Stimulated activated CD8-positive, alpha-beta memory T cell treated with anti-CD3 and anti-CD28 coated beads, Interleukin-4, amount 100 ng/mL, for 1 hour (primary cell): ENCODE measurements at places on chromosomes 12 and 14.

- DNase-seq = no peak
Observed at GRCh38 chr12:2689879-2690278, 104.9 kb upstream of the FKBP4 start.

DNA sequence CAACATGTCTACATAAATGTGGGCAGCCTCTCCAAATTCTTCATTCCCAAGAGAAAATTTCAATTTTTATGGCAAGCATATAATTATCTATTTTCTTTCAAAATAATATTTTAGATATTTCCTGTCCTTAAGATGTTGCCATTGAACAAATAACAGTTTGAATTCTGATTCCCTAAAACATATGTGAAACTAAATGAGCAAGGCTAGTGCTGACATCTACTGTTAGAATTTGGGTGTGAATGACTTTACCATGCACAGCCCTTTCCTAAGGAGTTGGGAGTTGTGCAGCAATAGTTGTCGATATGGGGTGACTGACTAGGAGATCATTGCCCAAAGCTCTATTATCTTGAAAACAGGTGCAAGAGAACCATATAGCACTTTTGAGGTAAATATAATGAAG is 108.2 kb upstream of the SLC38A4 start:
- no peak for DNase-seq

- DNase-seq = no peak
Observed at GRCh38 chr12:106767206-106767605, 7.3 kb upstream of the RIC8B start.

- no peak for DNase-seq
Observed at GRCh38 chr12:1474574-1475153, 119.7 kb downstream of the FBXL14 start.

DNA sequence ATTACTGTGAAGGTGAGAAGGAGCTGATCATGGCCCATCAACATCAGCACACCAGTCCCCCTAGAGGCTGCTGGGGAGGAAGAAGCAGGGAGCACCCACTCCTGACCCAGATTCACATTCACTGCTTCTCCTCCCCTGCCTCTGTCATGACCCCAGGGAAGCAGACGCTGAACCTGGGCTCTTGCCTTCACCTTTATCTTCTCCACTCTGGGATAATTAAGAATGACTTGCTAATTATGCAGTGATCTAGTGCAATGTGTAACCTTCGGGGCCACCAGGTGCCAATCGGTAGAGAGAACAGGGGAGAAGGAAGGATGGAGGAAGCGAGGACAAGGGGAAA is 44.4 kb upstream of the IQSEC3 start:
- DNase-seq = no peak

DNA sequence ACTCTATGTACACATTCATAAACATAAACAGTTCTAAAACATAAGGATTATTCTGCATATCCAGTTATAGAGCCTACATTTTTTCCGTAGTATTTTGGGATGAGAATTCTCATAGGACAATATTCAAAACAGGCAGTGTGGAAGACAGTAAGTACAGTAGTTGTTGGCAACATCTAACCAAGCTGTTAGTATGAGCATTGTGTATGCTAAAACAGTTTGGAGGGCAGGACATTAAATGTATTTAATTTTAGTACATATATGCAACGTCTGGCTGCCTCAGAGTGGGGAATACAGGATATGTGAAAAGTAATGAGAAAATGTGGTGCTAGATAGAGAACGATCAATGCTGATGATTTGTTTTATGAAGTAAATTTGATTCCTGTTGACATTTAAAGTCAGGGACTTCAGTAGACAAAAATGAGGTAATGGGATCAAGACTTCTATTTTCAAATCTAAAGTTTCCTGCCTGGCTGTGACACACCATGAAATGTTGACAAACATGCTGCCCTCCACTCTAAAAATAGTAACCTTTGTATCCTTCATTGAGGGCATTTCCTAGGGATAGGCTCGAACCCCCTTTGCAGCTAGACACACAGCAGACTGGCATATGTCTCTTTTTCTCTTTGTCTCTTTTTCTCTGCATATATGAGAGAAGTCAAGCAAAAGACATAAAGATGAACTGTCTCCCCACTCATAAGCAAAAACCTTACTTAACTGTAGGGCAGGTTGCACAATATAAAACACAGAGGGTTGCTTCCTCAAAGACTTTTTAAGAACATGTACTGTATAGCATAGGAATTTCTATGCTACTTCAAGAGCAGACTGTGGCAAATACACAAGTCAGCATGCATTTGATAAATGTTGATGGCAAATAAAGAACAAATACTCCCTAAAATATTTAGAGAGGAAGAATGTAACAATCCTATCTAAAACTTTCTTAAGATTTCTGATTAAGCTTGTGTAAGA is 75.5 kb upstream of the GTF2A1 start:
- no peak for DNase-seq

- no peak for DNase-seq
Observed at GRCh38 chr12:92558806-92559205, 144.0 kb upstream of the PLEKHG7 start.

GRCh38 chr14:101082436-101083384 is 179.2 kb upstream of the RTL1 start:
- no peak for DNase-seq

DNA sequence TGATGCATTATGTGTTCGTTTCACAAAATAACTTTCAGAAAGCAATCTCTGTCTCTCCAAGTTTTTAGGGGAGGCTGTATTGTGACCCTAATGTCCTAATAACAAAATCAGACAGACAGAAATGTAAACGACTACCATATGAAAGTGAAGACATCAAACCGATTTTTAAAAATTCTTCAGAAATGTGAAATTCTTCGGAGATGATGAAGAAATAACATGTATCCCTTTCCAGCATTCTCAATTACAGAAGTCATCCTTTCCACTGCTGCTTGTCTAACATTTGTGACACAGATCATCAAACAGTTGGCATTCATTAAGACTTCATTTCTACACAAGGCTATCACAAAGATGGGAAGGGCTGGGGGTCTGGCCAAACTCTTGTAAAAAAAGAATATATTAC is 41.0 kb downstream of the DMAC2L start:
- no peak for DNase-seq

GRCh38 chr14:49950275-49951228 is 57.7 kb downstream of the ARF6 start:
- no peak for DNase-seq

GRCh38 chr14:52703225-52703624 is 3.8 kb upstream of the PSMC6 start:
- DNase-seq = no peak

DNA sequence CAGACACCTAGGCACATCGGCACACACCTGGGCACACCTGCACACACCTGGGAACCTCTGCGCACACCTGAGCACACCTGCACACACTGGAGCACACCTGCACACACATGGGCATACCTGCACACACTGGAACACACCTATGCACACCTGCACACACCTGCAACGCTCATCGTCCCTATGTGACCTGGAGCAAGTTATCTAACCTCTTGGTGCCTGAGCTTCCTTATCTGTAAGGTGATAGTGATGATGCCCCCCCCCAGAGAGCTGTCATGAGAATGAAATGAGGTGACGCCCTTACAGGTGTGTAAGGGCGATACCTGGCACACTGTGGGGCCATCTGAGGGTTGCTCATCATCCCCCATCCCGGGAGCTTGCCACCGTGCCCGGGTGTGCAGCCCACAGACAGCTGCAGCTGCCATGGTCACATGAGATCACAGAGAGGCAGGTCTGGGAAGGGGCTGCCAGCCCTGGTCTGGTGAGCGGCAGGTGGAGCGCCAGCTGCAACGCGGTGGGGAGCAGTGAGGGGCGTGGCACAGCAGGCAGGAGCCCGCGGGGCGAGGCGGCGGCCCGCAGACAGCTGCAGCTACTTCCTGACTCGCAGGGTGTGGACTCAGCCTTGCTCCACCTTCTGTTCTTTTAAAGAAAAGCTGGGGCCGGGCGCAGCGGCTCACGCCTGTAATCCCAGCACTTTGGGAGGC is 59.9 kb upstream of the FBRSL1 start:
- DNase-seq = peak; percentile 20

DNA sequence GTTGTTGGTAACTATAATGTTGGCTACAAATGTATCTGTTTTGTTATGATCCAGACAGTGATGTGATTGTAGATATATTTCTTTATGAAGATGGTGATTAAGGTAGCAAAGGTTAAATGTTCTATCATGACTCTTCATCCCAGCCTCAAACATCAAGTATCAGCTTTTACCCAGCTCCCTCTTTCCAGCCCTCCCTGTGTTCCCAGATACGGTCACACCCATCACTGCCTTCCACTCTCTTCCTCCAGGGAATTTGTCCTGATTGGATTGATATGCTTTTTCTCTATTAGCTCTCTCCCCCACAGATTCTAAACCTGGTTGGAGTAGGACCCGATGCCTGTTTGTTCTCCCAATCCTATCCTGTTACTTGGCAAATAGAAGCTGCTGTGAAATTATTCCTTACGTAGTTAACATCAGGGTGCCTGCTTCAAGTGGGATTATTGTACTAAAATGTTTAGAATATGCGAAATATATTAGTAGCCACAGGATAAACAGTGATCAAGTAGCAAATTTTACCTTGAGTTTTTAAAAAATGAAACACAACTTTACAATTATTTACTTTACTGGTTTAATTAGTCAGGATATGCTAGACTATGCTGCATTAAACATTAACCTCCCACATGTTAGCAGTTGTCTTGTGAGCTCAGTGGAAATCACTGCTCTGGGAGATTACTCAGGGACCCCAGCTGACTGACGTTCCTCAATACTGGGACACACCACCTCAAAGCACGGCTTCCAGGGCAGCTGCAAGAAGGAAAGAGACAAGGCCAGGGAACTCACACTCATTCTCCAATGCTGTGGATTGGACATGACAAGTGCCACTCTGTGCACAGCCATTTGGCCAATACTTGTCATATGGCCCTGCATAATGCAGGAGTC is 165.3 kb downstream of the ALX1 start:
- no peak for DNase-seq

DNA sequence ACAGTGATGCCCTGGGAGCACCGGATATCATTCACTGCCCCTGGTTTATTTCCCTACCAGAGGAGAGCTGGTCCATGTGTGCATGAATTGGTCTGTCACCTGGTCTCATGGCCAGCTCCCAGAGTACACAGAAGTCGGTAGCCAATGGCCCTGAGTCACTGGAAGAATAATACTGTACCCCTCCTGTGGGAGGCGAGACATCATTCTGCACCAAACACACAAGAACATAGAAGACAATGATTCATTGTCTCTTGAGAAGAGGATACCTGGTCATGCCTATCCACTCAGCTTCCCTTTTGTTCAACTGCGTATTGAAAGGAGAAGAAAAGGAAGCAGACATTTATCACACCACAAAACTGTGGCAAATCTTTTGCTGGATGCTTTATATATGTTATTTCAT is 216.2 kb downstream of the DPF3 start:
- no peak for DNase-seq

DNA sequence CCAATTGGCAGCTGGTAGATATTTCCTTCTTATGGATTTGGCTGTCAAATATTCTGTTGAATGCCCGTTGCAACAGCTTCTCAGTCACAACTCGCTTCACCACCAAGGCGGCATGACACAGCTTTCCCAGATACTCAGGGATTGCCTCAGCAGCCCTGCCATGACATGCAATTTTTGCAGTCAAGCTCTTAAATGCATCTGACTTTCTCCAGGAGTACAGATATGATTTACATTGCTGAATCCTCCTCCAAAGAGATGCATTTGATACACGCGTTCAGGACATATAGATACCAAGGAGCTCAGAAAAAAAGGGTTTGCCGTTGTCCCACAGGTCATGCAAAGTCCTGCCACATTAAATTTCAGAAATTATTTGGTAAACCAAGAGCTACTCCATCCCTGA is 6.5 kb downstream of the KRT5 start:
- DNase-seq = no peak

DNA sequence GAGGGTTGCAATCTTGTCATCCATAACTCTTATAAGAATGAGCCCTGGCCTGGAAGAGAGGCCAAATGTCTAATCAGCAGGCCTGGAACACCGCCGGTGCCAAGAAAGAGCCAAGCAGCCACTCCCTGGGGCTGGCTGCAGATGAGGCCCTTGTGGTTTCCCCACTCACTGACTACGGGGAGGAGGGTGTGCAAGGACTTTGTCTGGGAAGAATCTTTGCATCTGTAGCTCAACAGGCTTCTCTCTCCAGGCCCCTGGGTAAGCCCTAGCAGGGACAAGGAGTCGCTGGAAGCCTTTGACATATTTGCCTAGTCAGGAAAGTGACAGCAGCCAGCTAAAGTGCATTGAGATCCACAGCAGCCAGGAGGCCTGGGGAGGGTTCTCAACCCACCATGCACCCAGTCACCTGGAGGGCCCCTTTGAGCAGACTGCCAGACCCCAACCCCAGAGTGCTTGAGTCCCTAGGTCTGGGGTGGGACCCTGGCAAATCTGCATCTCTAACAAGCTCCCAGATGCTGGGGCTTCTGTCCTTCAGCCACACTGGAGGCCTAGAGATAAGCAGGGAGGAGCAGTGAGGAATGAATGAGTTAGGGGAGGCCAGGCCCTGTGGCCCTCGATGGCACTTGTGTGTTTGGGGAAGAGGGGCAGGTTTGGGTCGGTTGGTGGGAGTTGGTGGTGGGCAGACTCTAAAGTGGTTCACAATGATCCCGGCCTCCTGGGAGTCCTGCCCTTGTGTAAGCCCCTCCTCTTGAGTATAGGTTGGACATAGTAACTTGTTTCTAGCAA is 13.9 kb upstream of the LRTM2 start:
- DNase-seq = no peak

- DNase-seq = no peak
Observed at GRCh38 chr12:132105467-132105866, 38.7 kb downstream of the DDX51 start.

GRCh38 chr14:98278800-98279199 is 993.2 kb downstream of the BCL11B start:
- no peak for DNase-seq

- DNase-seq = no peak
Observed at GRCh38 chr12:41920355-41920754, 224.3 kb downstream of the GXYLT1 start.

DNA sequence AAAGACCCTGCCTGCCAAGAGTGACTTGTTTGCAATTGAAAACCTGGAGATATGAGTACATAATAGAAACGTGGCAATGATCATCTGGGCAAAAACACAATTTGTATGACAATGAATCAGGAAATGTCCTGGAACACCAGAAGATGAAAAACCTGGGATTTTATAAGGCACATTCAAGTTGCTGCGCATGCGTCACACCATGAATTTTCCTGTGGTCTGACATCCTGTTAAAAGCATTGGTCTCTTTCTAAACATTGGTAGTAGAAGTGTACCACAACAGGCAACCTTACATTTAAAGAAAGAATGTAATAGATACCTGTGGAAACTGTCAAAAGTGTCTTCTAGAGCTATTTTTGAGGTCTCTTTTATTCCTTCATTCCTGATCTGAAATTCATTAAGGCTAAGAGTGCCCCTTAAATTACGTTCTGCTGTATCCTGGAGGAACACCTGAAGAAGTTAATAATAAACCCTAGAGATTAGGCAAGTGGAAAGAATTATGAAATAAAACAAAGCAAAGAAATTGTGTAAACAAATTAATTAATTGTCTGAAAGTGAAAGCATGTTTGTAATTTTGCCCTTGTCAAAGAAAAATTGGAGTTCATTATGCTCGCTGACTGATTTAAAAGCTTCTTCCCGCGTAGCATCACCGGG is 676.5 kb downstream of the DIO2 start:
- no peak for DNase-seq

- no peak for DNase-seq
Observed at GRCh38 chr12:77104792-77105191, 39.4 kb upstream of the E2F7 start.
